ENCODE measurements at places on chromosomes 13 and 19.
A peak's percentile ranks its signal among the peaks of the same experiment; 100 is the strongest.

DNA sequence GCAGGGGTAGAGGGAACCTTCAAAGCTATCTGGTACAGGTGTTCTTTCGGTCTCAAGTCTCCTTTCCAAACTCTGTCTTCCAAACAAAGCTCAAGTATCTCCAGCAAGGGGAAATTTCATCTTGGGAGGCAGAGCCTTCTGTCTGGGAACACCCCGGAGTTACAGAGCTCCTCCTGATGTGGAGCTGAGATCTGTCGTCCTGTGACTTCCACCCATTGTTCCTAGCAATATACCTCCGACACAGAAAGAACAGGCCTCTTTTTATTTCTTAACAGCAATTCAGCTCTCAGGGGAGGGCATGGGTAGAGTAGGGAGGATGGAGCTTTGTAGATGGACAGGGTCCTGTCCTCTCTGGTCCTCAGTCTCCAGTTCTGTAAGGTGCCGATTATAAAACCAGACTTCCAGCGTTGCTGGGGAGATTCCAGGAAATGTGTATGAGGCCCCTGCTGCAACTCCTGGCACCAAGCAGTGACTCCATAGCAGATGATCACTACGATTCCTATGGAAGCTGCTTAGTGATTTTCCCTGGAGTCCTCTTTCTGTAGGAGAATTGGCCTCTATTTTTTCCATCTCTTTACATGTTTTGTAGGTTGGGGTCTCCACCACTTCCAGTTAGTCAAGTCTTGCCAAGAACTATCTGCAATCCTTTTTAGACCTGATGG, 56.0 kb upstream of the ARGLU1 start:
- no peaks in the 10 kb centered on the region for H3K36me3 ChIP-seq
- no peak for DNase-seq
- peaks cover 28% of the 10 kb centered on the region for H3K4me1 ChIP-seq
- H3K4me3 ChIP-seq, result no peak overlapping the region
- H3K27me3 ChIP-seq, result no peaks in the 10 kb centered on the region

DNA sequence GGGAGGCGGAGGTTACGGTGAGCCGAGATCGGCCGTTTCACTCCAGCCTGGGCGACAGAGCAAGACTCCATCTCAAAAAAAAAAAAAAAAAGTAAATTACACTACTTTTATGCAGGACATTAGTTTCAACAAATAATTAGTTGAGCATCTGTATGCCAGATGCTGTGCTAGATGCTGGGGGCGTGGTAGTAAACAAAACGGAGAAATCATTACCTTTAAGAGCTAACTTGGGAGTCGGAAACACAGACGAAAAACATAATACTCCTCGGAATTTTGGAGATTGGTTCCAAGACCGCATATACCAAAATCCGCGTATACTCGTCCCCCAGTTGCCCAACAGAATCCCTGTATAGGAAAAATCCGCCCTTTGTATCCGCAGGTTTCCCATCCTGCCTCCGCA, 1.3 kb upstream of the DUS3L start:
- DNase-seq, result no peak
- H3K27me3 ChIP-seq, result peaks cover 1% of the 10 kb centered on the region
- H3K27ac ChIP-seq, result no peak overlapping the region
- peaks cover 16% of the 10 kb centered on the region for H3K36me3 ChIP-seq
- peaks cover 11% of the 10 kb centered on the region for H3K4me1 ChIP-seq

GRCh38 chr13:109333893-109334651, 452.3 kb downstream of the IRS2 start:
- no peaks in the 10 kb centered on the region for H3K27me3 ChIP-seq
- no peak overlapping the region for H3K4me3 ChIP-seq
- H3K36me3 ChIP-seq, result no peaks in the 10 kb centered on the region
- no peak overlapping the region for H3K27ac ChIP-seq
- H3K4me1 ChIP-seq, result peaks cover 24% of the 10 kb centered on the region

GRCh38 chr13:83515268-83516015, 366.8 kb downstream of the SLITRK1 start:
- peaks cover 2% of the 10 kb centered on the region for H3K27me3 ChIP-seq
- no peak overlapping the region for H3K4me3 ChIP-seq
- H3K27ac ChIP-seq, result no peak overlapping the region
- H3K36me3 ChIP-seq, result no peaks in the 10 kb centered on the region

- H3K4me3 ChIP-seq, result peak overlapping the region; percentile 10
- no peak for DNase-seq
- H3K36me3 ChIP-seq, result no peaks in the 10 kb centered on the region
- H3K4me1 ChIP-seq, result peaks cover 54% of the 10 kb centered on the region
- H3K27ac ChIP-seq, result peak overlapping the region; percentile 22
Observed at GRCh38 chr13:105848494-105848893, 687.0 kb downstream of the EFNB2 start.

DNA sequence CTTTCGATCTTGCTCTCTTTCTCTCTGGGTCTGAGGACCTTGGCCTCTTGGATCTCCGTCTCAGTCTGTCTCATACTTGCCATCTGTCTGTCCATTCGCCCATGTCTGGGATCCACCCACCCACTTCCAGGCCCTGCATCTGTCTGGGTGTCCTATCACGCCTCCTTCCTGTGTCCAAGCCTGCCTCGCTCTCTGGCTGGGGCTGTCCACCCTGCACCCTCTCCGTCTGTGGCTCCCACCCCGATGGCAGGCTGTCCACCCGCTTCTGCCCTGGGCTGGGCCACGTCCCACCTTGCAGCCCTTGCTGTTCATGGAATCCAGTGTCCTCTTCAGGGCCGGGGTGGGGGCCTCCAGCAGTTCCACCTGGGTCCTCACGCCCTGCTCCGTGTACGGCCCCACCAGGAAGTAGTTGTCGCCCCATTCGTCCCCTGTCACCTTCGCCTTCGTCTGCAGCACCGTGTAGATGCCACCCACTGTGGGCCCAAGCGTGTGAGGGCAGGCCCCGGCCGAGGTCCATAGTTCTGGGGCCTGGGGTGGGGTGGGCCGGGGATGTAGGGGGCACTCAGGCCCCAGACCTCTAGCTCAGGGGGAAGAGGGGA, 2.0 kb downstream of the GYS1 start:
- peaks cover 18% of the 10 kb centered on the region for H3K36me3 ChIP-seq
- peak overlapping the region; percentile 15 for H3K4me3 ChIP-seq
- peaks cover 31% of the 10 kb centered on the region for H3K4me1 ChIP-seq
- no peak for DNase-seq
- no peak overlapping the region for H3K27ac ChIP-seq

DNA sequence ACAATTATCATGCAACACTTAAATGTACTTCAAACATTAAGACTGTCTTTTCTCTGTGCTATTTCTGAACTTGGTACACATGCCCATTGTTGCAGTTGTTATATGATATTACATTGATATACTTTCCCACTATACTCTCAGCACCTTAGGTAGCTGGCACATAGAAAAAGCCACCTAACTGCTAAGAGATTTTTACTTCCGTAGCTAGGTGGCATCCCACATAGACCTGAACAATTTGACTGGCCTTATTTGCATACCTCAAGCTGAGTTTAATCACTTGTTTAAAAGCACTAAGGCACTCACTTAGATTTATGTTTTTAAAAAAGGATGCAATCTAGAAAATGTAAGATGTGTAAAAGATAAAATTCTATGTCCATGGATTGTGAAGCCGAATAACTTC, 194.2 kb downstream of the POU4F1 start:
- H3K4me3 ChIP-seq, result no peak overlapping the region
- no peak for DNase-seq
- no peaks in the 10 kb centered on the region for H3K36me3 ChIP-seq
- peaks cover 20% of the 10 kb centered on the region for H3K27me3 ChIP-seq

GRCh38 chr13:81591528-81592220, 1250.7 kb upstream of the SPRY2 start:
- no peak for DNase-seq
- peaks cover 2% of the 10 kb centered on the region for H3K27me3 ChIP-seq
- H3K36me3 ChIP-seq, result no peaks in the 10 kb centered on the region
- H3K4me3 ChIP-seq, result no peak overlapping the region
- H3K27ac ChIP-seq, result no peak overlapping the region

DNA sequence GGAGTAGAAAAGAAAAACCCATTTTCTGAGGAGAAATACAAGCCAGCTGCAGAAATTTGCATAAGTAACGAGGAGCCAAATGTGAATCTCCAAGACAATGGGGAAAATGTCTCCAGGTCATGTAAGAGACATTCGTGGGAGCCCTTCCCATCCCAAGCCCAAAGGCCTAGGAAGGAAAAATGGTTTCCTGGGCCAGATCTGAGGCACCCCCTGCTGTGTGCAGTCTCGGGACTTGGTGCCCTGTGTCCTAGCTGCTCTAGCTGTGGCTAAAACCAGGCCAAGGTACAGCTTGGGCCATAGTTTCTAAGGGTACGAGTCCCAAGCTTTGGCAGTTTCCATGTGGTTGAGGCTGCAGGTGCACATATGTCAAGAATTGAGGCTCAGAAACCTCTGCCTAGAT, 444.9 kb downstream of the PCDH20 start:
- H3K27ac ChIP-seq, result no peak overlapping the region
- no peaks in the 10 kb centered on the region for H3K4me1 ChIP-seq
- no peaks in the 10 kb centered on the region for H3K27me3 ChIP-seq
- H3K4me3 ChIP-seq, result no peak overlapping the region

DNA sequence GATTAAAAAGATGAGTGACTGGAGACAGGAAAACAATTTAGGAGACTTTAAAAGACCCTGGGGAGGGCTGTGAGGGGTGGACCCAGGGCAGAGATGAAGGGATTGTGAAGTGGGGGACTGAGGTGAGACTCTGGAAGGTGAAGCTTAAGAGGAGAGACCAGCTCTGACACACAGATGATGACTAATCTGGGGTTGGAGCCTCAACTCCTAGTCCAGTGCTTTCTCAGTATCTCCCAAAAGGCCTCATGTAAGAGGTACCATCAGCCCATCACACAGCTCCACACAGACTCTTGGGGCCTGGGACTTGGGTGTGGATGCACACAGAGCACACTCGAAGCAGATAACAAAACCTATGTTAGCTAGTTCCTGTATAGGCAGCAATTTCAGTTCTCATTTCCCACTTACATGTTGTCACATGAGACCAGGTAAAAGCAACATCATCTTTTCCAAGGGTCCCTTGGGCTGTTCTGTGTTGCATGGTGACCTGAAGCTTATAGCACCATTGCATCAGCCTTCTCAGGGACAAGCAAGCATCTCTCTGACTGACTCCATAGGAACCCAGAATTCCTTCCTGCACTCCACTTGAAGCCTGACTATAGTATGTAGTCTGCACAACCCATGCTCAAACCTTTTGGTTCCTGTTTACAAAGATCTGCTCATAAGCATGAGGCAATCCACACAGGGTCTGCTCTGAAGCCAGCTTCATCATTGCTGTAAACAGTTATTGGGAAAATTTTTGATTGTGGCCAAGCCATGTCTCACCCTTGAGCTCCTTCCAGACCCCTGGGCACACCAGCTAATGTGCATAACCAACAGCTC, 88.6 kb upstream of the MYCBP2 start:
- H3K27ac ChIP-seq, result no peak overlapping the region
- H3K27me3 ChIP-seq, result peaks cover 68% of the 10 kb centered on the region
- DNase-seq, result no peak
- no peaks in the 10 kb centered on the region for H3K36me3 ChIP-seq
- H3K4me1 ChIP-seq, result peaks cover 5% of the 10 kb centered on the region

GRCh38 chr19:34926685-34927375, at the start of gene ZNF30:
TSS of gene ZNF30 (plus strand) at chr19:34926903. CDS start at chr19:34929948, 3,045 bp downstream.
- H3K4me3 ChIP-seq, result peak within 1 kb of the TSS; percentile 93
- peaks cover 12% of the 10 kb centered on the region for H3K4me1 ChIP-seq
- peak; percentile 77 for DNase-seq
- peaks cover 8% of the 10 kb centered on the region for H3K36me3 ChIP-seq
- H3K27me3 ChIP-seq, result peaks cover 2% of the 10 kb centered on the region

- peaks cover 3% of the 10 kb centered on the region for H3K36me3 ChIP-seq
- peak within 1 kb of the TSS; percentile 81 for H3K4me3 ChIP-seq
- peaks cover 4% of the 10 kb centered on the region for H3K27me3 ChIP-seq
- H3K27ac ChIP-seq, result peak within 1 kb of the TSS; percentile 96
- DNase-seq, result peak; percentile 45
- H3K4me1 ChIP-seq, result peaks cover 40% of the 10 kb centered on the region
Observed at GRCh38 chr19:44748426-44749254, at the start of gene BCL3. TSS of gene BCL3 (plus strand) at chr19:44748708. CDS start at chr19:44748791, 83 bp downstream.

- peaks cover 17% of the 10 kb centered on the region for H3K36me3 ChIP-seq
- H3K27ac ChIP-seq, result no peak overlapping the region
- H3K4me1 ChIP-seq, result no peaks in the 10 kb centered on the region
- no peaks in the 10 kb centered on the region for H3K27me3 ChIP-seq
Observed at GRCh38 chr13:46008631-46009030, 43.9 kb downstream of the ZC3H13 start.

DNA sequence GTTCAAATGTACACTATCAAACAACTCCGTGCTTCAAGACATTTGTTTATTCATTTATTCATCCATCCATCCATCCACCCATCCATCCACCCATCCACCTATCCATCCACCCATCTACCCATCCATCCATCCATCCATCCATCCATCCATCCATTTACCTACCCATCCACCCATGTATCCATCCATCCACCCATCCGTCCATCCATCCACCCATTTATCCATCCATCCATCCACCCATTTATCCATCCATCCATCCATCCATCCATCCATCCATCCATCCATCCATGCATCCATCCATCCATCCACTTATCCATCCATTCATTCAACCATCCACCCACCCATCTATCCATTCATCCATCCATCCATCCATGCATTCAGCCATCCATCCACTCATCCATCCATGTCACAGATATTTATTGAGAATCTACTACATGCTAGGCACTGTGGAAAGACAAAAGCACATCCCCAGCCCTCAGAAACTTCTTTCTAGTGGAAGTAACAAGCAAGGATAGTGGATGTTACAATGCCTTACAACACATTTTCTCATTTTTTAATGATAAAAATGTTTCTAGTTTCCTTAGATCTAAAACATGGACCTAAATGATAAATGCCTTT, 237.6 kb downstream of the ZNF536 start:
- DNase-seq, result no peak
- no peaks in the 10 kb centered on the region for H3K36me3 ChIP-seq
- no peaks in the 10 kb centered on the region for H3K4me1 ChIP-seq
- peaks cover 16% of the 10 kb centered on the region for H3K27me3 ChIP-seq

DNA sequence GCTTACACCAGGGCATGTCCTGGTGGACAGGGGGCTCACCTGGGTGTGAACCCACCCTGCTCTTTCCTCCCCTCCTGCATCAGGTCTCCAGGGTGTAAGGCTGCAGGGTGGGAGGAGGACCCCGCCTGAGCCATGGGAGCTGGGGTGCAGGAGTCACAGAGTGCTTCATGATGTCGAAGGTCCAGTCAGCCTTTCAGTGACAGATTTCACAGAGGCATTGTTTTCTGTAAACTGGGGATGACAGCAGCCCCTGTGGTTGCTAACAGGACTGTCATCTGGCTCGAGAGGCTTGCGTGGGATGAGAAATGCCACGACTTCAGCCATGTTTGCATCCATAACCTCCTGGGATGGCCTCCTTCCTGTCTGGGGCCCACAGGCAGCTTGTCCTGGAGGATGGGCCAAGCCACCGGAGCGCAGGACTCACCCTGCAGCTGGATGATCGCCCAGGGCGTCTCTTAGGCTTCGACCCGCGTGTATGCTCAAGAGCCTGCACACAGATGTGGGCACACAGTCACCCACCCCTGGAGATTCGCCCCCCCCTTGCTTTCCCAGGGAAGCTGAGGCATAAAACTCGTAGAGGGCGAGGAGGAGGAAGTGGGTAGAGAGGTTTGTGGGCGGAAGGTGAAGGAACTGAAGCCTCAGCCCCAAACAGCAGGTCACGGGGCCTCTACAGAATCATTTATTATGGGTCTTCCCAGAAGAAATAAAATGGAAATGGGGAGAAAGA, 4.9 kb downstream of the NANOS3 start:
- H3K4me1 ChIP-seq, result peaks cover 38% of the 10 kb centered on the region
- H3K27ac ChIP-seq, result peak overlapping the region; percentile 79
- H3K27me3 ChIP-seq, result no peaks in the 10 kb centered on the region
- H3K4me3 ChIP-seq, result no peak overlapping the region

GRCh38 chr19:11587302-11587974, 9.8 kb upstream of the ZNF627 start:
- peaks cover 5% of the 10 kb centered on the region for H3K27me3 ChIP-seq
- peaks cover 2% of the 10 kb centered on the region for H3K4me1 ChIP-seq
- H3K4me3 ChIP-seq, result no peak overlapping the region
- H3K36me3 ChIP-seq, result no peaks in the 10 kb centered on the region
- DNase-seq, result peak; percentile 85

Measured in mesothelial cell of epicardium (in vitro differentiated cells).